ENCODE measurements at places on chromosomes 12 and 14.

- no peak for DNase-seq
Measured at GRCh38 chr12:48773686-48774085, 15.2 kb downstream of the ADCY6 start.

GRCh38 chr14:44035707-44036106, 471.4 kb downstream of the FSCB start:
- no peak for DNase-seq

DNA sequence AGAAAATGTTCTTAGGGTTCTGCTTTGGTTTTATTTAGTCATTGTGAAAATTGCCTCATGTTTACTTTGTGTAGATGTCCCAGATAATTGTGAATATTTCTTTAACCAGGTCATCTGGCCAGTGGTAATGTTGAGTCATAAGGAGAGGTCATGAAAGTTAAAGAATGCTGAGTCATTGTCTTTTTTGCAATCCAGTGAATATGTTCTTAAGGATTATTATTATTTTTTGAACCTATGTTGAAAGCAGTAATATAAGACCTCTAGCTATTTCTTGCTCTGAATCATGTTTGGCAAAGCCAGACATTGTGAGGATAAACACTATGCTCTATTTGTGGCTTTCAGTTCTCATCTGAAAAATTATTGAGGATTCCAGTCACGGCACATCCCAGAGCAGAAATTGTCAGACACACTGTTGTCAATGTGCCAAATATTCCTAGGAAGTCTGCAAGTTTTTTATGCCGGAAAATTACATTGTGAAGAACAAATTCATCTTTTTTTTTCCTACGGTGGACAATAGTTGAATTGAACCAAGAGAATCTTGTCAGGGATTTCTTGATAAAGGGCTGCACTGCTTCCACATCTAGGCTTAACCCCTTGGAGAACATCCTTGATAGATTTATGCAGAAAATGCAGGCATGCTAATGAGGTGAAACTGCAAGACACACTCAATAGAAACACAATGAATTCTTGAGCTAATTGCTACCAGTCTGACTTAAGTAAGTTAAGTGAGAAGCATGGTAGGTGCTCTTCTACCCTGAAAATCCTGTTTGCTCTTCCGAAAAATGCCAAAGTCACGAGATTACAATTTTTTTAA, 369.6 kb downstream of the ATP23 start:
- no peak for DNase-seq

GRCh38 chr14:65131301-65131701, 29.0 kb upstream of the MAX start:
- DNase-seq = no peak

DNA sequence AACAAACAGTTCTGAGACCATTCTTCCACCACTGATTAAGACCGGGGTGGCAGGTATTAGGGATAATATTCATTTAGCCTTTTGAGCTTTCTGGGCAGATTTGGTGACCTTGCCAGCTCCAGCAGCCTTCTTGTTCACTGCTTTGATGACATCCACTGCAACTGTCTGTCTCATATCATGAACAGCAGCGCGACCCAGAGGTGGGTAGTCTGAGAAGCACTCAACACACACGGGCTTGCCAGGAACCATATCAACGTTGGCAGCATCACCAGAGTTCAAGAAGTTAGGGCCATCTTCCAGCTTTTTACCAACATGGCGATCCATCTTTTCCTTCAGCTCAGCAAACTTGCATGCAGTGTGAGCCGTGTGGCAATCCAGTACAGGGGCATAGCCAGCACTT, 16.9 kb downstream of the AEBP2 start:
- DNase-seq = no peak

GRCh38 chr12:1587927-1588574, 6.3 kb downstream of the FBXL14 start:
- no peak for DNase-seq

DNA sequence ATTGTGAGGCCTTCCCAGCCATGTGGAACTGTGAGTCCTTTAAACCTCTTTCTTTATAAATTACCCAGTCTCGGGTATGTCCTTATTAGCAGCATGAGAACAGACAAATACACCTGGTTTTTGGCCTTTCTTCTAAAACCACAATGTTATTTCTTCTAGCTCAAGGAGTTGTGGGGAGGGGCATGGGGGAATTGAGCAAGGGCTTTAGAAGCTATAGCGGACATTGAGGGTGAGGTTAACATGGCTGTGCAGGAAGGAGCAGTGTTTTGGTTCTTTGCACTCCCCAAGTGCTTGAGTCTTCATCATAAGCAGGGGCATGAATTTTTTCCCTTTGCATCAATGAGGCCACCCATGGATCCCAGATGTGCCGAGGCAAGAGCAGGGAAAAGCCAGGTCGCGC, 86.8 kb downstream of the SPRING1 start:
- DNase-seq = no peak

DNA sequence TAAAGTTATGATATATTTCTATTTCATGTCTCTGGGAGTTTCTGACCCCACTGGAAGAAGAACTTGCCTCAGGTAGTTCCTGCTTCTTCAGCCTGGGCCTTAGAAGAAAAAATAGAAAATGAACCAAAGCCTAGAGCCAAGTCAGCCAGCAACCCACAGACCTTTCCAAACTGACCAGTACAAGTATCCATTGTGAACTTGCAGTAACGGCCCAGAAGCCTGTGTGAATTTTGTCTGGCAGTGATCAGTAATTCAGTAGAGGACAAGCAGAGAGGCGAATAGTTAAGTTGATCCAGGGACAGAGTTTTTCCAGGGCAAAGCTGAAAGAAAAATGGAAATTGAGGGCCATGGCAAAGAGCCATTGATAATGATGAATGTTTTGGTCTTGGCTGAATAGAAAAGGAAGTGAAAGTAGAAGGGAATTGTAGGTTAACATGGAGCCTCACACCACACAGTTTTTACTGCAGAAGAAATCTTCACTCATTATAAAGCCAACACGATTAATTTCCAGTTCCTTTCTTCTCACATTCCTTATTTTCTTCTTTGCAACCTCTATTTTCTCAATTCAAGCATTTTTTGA, 311.8 kb downstream of the BTG1 start:
- DNase-seq = no peak

GRCh38 chr14:20692116-20692751, 3.7 kb downstream of the ANG start:
- DNase-seq = no peak

DNA sequence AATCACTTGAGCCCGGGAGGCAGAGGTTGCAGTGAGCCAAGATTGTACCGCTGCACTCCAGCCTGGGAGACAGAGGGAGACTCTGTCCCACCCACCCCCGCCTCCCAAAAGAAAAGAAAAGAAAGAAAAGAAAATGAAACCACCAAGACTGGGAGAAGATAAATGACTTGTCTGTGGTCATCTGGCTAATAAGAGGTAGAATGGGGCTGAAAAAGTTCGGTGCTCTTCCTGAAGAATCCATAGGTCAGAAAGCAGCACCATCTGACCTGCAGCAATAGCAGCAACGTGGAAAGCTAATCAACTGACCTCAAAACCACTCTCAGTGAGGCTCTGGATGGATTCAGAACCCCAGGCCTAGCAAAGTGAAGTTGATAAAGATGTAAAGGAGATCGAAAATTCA, 25.2 kb downstream of the SSH1 start:
- DNase-seq = no peak
